GF-D8 (cell line): ENCODE measurements at places on chromosomes 7 and 10.

DNA sequence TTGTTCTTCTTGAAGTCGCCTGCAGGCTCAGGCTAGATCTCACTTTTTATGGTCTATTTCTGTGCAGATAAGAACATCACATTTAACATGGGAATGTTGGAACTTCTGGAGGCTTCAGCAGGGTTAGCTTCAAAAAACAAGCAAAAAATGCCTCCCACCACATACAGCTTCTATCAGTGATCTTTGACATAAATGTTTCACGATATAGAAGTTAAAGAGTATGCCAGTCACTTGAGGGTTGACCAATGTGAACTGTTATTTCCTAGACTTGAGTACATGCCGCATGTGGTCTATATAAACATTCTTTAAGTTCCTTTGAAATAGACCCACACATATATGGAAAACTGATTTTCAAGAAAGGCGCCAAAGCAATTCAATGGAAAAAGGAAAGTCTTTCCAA is 219.2 kb upstream of the KLF14 start:
- no peak for DNase-seq

DNA sequence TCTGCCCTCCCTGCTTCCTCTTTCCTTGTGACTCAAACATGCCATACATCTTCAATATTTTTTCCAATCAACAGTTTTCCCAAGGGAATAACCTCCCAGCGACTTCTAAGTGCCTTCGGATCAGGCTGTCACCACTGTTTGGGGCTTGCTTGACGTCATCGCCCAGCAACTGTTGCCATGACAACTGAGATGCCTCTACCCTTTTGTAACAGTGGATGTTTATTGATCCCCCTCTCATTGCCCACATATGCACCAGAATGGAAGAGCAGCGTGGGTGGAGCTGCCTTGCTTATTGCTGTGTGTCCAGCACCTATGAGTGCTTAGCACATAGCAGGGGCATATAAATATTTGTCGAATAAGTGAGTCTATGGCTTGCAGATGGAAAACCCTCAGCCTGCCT is 14.4 kb downstream of the FFAR4 start:
- no peak for DNase-seq

DNA sequence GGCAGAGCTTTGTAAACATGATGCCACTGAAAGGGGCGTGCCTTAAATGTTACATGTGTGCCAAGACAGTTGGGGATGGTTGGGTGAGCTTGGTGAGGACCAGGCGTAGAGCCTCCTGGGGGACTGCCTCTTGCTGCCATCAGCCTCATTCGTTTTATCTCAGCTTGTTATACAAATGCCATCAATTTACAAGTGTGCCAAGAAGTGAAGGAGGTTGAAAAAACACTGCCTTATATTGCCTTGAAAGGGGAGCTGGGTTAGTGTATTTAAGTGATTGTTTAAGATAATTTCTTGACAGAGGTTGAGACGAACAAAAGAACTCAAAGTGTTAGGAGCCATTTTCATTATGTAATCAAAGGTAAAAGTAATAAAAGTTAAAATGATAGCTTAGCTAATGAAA is 354.7 kb downstream of the PHTF2 start:
- no peak for DNase-seq

- DNase-seq: peak; percentile 90
Observed at GRCh38 chr10:69048103-69048502, 39.8 kb upstream of the SRGN start.
